ENCODE measurements at places on chromosomes 5 and 9.

DNA sequence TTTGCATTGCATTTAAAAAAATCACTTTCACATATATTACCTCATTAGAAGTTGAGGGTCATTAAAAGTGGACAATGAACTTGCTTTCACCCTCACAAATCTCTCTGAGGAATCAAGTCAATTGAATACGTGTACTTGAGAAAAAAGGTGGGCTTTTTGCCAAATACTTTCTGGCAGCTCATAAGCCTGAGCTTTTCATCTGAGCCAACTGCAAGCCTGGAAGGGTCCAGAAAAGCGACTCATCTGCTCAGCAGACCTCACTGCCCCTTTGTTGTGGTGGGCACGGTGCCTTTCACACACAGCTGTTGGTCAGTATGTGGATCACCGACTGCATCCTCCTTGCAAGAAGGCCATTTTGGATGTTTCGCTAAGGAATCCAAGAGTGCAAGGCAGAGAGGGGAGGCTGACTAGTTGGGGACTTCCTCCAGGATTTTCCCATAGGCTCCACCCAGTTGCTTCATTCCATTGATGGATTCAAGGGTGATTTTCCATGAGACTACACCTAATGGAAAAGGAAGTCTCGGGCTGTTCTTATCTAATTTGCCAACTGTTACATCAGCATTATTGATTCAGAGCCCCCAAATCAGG, 564.7 kb downstream of the PDE4D start:
- no peak for DNase-seq

- no peak for DNase-seq
These were observed 321.0 kb upstream of the TRPC7 start for GRCh38 chr5:136686192-136686872.

GRCh38 chr9:89400403-89401116, 82.3 kb downstream of the SECISBP2 start:
- DNase-seq: no peak

DNA sequence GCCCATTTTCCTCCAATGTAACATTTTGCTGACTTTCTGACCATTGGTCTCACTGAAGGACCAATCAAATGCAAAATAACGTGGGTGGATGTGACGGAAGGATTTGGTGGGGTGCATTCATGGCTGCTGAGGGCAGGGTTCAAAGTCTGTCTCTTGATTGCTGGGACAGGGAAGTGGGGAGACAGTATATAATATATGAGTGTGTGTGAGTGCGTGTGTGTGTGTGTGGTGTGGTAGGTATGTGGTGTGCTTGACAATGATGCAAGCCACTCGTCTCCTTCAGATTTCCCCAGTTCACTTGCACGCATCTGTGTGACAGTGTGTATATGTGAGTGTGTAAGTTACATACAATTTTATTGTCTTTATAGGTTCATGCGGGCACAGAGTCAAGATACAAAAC, 477.3 kb downstream of the DIRAS2 start:
- DNase-seq: no peak

GRCh38 chr9:105331160-105331559, 86.7 kb downstream of the SLC44A1 start:
- no peak for DNase-seq

GRCh38 chr9:90774071-90774470, 27.5 kb upstream of the SYK start:
- no peak for DNase-seq

- no peak for DNase-seq
These were observed 4.3 kb downstream of the BBLN start for GRCh38 chr9:128164307-128164885.

- DNase-seq: no peak
These were observed 8.9 kb downstream of the LCN1 start for GRCh38 chr9:135530146-135530545.

DNA sequence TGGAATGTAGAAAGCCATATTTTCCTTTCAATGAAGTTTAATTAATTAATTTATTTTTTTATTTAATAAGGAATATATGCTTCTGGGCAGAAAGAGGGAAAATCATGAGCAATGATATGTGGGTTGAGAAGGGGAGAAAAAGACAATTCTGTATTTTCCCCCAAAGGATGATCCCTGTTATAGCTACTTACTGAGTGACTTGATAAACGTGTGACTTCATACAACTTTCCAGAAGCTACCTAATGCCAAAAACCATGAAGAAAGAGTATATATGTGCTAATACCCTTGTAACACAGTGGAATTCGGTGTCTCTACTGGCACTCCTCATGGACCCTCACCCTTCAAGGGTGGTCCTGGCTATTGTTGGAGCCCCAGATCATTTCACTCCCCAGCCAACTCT, 335.0 kb upstream of the KLF4 start:
- DNase-seq: no peak

DNA sequence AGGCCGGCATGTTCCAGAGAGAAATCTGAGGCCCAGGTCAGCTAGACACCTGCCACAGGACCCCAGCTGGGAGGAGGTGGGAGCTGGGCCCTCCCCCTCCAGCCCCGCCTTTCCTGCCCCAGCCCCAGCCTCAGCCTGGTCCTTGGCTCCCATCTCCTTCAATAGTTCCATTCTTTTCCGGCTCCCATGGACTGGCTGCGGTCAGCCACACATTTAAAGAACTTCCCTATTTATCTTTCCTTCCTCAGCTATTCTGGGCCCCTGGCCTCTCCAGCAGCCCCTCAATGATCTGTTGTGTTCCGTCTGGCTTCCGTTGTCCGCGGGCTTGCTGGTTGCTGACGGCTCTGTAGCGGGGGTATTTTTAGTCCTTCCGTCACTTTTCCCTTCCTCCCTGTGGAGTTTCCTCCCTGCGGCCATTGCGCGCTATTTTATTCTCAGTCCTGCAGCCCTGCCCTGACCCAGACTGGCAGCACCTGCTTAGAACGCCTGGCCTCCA, 73.8 kb downstream of the AMBP start:
- DNase-seq: peak; percentile 1

- DNase-seq: no peak
These were observed 18.6 kb upstream of the ANKRD18A start for GRCh38 chr9:38638881-38639576.

- DNase-seq: no peak
These were observed 31.8 kb downstream of the HMCN2 start for GRCh38 chr9:130297371-130297770.

- DNase-seq: no peak
These were observed 110.8 kb upstream of the ERCC6L2 start for GRCh38 chr9:95764533-95765319.

DNA sequence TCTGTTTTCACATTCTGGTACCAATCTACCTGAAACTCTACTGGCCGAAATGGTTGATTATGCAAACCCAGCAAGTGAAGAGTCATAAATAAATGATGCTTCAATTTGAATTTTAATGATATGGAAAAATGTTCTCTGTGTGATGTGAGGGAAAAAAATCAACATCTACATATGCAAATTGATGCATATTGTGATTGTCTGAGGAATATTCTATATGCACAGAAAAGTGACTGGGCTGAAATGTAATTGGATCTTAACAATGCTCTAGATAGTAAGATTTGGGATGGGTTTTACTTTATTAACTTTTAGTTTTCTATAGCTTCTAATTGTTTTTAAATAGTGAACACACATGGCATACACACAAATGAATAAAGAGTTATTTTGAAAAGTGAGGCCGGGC, 25.0 kb upstream of the SLC9A3 start:
- no peak for DNase-seq

GRCh38 chr9:132596200-132596599, 13.8 kb downstream of the BARHL1 start:
- DNase-seq: no peak

DNA sequence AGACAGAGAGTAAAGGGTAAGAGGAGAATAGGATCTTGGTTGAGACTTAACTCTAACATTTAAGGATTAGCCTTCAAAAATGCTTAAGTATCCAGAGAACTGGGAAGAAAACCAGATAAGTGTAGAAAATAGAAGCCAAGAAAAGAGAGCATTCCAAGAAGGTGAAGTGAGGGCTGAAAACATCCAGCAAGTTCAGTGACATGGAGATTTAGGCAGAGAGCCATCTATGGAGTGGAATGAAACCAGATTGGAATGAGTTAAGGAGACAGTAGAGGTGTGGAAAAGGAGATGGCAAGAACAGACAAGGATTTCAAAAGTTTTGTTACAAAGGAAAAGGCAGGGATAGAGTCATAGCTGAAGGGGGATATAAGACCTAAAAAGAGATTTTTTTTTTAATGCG, 188.1 kb downstream of the TRPM3 start:
- no peak for DNase-seq

DNA sequence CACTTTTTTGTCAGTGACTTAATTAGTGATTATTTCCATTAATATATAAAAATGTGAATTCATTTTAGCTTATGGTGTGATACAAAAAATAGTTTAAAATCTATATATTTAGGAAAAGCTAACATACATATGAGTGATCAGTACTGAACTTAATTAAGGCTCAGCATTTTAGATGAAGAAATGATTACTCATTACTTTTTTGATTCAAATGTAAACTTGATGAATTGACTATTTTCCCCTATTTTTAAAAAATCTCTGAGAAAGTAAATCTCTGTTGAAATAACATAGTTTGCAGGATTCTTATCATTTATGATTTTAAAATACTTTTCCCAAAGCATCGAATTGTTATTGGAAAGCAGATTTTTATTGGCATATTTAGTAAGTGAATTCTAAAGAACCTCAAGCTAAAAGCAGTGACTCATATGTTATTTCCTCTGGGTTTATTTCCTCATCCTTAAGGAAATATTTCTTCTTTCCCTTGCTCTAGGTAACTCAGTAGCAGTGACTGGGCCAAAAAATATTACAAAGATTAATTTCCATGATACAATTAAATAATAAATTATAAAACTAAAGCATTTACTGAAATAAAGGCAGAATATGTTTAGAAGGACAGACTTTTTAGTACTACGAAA, 290.6 kb downstream of the FER start:
- no peak for DNase-seq

GRCh38 chr9:126503333-126504085, 110.2 kb upstream of the LMX1B start:
- DNase-seq: no peak

DNA sequence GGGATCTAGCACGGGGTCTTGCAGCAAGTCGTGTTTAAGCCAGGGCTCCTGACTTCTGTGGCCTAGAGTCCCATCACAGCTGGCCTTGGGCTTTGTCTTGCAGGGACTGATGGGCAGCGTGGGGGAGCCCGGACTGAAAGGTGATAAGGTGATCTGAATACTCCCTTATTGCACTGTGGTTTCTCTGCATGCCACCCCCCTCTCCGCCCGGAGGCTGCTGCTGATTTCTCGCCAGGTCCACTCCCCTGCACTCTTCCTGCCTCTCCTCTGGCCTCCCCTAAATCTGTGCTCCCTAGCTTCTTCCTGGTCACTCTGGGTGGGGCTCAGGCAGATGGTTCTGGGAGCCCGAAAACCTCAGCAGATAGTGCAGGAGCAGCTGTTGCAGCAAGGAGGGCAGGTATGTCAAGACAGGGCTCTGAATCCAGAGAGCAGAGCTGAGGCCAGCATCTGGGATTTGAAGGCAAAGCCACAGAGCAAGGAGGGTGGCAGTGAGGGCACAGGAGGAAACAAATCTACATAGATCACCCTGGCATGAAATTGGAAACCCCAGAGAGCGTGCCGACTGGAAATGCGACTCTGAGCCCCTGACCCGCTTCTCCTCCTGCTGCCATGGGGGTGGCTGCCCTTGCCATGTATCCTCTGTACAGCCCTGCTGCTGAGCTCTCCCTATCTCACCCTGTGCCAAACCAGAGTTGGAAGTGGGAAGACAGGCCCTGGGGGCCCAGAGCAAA, 76.5 kb downstream of the COL27A1 start:
- no peak for DNase-seq

DNA sequence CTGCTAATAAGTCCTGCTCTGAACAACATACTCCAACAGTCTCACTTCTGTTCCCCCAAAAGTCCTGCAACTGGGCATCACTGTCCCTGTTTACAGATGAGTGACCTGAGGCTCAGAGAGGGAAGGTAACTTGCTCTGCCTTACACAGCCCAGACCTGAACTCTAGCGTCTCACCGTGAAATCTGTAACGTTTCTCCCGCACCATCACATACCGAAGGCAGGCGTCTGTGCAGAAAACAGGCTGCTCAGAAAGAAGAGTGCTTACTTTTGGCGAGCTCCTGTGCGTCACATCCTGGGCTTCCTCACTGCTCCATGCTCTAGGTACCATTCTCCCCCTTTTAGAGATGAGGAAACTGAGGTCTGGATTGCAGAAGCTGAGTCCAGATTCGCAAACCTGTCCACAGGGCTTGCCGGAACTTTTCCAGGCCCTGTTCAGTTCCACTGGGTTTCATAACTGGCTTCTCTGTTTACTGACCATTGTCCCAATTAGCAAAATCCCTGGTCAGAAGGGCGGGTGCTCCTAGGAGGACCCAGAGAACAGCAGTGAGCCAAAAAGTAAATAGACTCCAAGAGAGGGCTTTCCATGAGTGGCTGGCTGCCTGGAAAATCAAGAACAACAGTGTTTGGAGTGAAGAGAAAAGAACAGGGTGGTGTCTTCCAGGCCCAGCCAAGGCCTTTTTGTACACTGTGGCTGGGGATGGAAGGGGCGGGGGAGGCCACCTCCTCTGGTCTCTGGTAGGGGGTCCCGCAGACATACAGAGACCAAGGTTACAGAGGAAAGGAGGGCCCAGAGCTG, 27.1 kb downstream of the GSN start:
- no peak for DNase-seq

- no peak for DNase-seq
These were observed 2.5 kb upstream of the PLAC8L1 start for GRCh38 chr5:146107901-146108300.

- no peak for DNase-seq
These were observed 477.5 kb downstream of the TLE4 start for GRCh38 chr9:80049096-80049782.

DNA sequence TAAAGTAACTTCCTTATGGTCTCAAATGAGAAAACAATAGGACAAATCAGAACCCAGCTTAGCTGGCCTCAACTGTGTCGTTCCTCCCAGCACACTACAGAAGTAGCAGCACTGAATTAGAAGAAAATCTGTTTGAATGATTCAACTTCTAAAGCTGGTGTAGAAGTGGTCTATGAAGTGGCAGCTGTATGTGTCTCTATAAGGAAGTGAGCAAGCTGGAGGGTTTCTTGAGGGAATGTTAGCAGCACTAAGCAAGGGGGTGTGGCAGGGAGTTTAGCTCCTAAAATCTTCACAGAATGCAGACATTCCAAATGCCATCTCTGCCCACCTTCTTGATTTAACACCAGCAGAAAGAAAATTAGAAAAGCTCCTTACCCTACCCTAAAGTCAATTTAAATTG, 4.1 kb downstream of the KLF9 start:
- DNase-seq: no peak

- DNase-seq: no peak
These were observed 154.2 kb upstream of the WWC1 start for GRCh38 chr5:168137265-168137664.

GRCh38 chr5:132637241-132637640, 20.7 kb upstream of the IL13 start:
- no peak for DNase-seq
